ENCODE measurements at places on chromosomes 3 and 15.

DNA sequence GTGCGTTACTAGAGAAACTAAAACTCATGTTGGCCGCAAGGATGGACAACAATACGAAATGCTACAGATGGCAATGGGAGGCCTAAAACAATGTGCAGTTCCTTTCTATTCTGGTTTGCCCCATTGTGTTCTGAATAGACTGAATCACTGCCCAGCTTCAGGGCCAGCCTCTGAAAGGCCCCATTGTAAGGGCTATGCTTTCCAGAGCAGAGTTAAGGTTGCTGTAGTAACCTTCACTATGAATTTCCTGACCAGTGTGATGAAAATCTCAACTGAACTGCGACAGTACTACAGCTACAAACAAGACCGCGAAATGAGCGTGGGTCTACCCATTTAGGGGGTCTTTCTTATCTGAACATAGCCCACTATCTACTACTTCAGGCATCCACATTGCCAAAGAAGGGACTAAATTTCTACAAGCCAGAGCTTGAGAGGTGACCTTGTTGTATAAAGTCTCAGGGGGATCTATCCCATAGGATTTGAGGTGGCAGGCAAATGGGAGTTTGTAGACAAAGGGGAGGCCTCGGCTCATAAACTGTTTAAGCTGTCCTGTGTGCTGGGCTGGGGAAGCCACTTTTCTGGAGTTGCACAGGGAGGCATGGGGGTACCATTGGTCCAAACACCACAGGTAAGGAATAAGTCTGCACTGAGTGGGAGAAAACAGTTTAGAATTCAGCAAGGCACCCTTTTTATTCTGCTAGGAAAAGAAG, 80.1 kb downstream of the MYO1E start:
- no peak for DNase-seq

- no peak for DNase-seq
Observed at GRCh38 chr15:67132276-67132675, 66.9 kb downstream of the SMAD3 start.

DNA sequence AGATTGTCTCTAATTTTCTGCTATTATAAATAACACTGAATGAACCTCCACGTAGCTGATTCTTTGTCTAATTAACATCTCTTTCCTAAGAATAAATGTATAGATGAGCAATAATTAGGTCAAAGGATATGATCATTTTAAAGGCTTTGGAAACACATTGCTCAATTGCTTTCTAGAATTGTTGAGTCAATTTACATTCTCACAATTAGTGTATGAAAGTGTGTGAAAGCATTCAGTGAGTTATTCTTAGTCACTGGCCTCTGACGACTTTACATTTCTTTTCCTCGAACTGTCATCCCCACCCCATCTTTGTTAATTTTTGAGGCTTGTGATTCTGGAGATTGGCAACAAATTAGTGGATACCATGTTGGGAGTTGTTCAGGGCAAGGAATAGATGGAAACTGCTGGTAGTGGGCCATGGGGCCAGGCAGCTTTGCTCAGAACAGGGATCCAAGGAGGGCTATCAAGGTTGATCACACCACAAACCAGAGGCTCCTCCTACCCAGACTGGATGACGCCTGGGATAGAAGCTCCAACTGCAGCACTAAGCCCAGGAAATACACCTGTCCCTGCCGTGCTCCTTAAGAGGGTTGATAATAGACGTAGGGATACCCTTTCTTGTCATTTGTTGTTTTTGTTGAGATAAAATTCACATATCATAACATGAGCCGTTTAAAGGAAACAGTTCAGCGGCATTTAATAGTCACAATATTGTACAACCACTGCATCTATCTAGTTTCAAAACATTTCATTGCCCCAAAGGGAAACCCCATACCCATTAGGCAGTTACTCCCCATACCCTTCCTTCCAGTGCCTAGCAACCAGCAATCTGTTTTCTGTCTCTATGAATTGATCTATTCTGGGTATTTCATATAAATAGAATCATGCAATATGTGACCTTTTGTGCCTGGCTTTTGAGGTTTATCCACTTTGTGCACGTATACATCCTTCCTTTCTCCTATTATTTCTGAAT, 27.9 kb downstream of the EIF1B start:
- DNase-seq: no peak

GRCh38 chr15:99702895-99703602, 30.2 kb downstream of the LYSMD4 start:
- no peak for DNase-seq

GRCh38 chr15:98139337-98139736, 178.8 kb downstream of the ARRDC4 start:
- DNase-seq: no peak

GRCh38 chr3:183734750-183735494, 37.3 kb downstream of the YEATS2 start:
- DNase-seq: no peak

DNA sequence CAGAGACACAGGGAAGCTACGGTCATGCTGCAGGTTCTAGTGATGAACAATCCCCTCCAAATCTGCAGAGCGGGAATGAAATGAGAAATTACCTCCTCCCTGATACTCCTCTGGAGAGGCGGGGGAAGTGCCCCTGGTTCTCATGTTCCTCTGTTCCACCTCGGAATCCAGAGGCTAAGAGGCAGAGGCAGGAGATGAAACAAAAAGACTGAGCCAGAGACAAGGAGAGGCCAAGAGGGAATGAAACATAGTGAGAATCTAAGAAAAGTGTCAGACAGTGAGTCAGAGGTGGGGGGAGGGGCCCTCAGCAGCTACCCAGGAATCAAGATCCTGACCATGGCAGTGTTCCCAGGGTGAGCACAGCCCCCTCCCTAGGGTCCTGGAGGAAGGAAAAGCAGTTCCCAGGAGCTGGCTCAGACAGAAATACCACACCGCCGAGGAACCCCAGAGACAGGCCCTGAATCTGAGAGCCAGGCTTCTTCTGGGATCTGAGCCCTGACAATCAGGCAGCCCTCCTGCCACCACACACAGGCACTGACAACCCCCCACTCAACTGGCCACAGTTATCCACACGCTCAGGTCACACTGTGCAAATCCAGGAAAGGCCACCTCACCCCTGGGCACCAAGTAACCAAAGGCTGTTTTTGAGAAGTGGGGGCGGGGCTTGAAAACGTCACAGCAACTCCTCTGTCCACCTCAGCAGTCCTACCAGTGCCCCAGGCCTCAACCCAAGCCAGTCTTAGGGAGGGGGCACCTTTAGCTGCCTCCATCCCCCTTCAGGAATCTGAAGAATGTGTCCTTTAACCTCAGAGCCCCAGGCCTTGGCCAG, 2.4 kb downstream of the CSRNP1 start:
- DNase-seq: no peak

DNA sequence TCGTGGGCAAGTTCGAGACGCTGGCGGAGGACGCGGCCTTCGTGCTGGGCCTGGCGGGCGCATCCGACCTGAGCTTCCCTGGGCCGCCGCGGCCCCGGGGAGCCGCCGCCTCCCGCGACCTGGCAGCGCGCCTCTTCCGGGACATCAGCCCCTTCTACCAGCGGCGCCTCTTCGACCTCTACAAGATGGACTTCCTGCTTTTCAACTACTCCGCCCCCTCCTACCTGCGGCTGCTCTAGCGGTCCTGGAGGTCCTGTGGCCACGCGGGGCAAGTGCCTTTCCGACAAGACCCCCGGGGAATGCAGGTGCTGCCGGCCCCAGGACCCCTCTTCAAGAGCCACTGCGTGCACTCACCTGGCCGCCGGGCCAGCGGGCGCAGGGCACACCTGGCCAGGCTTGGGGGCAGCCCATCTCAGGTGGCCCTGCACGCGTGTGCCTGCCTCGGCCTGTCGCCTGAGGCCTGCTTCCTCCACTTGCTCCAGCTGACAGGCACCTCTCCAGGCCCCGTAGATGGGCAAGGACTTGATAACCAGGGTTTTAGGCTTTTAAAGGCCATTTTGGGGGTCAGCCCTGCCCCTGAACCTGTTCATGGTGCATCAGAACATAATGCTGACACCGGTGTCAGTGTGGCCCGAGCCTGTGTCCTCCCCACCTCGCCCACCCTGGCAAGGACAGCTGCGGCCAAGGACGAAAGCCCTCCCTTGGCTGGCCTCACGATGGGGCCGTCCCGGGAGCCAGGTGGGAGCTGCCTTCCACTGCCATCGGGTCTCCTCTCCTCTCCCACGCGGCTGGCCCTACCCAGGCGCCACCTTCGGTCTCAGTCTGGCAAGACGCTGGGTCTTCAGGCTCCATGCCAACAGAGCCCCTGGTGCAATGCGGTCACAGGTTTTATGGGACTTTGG, 16.1 kb downstream of the C3orf22 start:
- no peak for DNase-seq

DNA sequence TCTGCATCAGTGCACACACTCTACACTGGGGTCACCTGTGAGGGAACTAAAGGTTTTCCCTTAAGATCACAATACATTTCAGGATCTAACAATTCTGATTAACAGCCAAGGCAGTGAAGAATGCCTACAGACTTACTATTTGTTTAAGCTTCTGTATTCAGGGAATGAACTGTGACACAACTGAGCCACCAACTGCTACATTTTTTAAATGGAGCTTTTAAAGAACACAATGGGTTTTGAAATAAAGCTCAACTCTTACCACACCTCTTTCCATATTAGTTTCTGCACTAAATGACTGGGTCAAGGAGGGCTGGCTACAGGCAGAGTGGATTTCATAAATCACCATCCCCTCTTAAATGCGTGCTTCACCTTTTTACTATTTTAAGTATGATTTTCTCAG, 100.2 kb downstream of the TMCC1 start:
- peak; percentile 25 for DNase-seq

DNA sequence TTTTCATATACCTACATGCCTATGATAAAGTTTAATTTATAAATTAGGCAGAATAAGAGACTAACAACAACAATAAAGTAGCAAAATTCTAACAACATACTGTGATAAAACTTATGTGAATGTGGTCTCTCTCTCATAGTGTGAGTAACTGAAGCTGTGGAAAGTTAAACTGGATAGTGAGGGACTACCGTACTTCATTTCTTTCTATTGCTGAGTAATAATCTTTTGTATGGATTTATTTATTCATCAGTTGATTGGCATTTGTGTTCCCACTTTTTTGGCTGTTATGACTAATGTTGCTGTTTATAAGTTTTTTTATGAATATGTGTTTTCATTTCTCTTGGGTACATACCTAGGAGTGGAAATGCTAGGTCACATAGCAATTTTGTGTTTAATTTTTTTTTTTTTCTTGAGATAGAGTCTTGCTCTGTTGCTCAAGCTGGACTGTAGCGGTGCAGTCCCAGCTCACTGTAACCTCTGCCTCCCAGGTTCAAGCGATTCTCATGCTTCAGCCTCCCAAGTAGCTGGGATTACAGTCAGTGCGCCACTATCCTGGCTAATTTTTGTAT, 41.0 kb downstream of the RNF111 start:
- DNase-seq: no peak

DNA sequence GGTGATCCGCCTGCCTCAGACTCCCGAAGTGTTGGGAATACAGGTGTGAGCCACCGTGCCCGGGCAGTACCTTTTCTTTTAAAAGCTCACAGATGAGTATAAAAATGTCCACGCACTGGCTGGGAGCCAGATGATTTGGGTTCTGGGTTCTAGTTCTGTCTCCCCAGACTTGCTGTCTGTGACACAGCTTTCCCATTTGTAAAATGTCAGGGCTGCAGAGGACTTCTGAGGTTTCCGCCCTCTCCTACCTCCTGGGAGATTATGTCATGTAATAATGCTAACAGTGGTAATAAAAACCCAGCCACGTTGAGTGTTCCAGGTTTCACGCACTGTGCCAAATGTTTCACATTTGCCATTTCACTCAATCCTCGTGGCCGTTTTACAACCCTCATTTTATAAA, 1.3 kb upstream of the PPP4R2 start:
- DNase-seq: no peak

DNA sequence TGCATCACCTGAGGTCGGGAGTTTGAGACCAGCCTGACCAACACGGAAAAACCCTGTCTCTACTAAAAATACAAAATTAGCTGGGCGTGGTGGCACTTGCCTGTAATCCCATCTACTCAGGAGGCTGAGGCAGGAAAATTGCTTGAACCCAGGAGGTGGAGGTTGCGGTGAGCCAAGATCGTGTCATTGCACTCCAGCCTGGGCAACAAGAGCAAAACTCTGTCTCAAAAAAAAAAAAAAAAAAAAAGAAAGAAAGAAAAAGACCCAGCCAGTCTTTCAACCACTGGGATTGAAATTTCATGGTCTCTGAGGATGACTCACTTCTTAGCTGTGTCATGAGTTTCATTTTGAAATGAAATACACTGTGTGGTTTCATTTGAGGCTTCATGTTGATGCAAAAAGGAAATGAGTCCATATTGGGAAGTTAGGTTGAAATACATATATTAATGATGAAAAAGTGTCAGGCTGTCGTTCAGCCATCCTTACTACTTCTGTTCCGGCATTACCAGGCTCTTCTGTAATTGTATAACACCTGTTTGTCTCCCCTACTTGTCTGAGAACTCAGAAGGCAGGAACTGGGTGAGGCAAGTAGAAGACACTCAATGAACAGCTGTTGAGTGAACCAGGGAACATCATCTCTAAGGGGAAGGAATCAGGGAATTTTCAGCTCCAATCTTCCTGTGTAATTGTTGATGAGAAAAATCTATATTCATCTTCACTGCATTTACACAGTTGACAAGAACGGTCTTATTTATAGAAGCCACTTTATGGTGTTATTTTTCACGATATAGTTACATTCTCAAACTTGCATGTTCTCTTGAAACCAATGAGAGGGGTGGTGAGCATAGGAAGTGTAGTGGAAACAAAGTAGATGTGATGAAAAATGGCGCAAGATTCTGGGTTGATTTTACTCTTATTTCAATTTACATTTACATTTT, 87.4 kb downstream of the NFKBIZ start:
- DNase-seq: peak; percentile 84

DNA sequence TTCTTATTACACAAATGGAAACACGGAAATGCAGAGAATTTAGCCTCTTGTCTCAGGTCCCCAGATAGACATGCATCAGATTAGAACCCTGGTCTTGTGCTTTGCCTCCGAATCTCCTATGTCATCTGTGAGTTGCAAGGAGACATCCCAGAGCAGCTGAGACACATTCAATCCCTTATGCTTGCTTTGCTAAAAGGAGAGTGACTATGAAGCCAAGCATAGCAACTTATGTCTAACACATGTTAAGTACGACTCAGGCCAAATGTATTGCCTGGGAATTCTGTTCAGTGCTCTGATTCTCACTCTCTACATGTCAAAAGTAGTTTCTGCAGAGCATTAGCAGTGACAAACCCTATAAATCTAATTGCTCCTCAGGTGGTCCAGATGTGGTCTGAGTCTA, 30.6 kb upstream of the LRRC3B start:
- no peak for DNase-seq

GRCh38 chr15:72970933-72971760, 81.1 kb upstream of the NEO1 start:
- DNase-seq: no peak

- DNase-seq: no peak
Observed at GRCh38 chr15:95850837-95851236, 479.7 kb upstream of the NR2F2 start.

DNA sequence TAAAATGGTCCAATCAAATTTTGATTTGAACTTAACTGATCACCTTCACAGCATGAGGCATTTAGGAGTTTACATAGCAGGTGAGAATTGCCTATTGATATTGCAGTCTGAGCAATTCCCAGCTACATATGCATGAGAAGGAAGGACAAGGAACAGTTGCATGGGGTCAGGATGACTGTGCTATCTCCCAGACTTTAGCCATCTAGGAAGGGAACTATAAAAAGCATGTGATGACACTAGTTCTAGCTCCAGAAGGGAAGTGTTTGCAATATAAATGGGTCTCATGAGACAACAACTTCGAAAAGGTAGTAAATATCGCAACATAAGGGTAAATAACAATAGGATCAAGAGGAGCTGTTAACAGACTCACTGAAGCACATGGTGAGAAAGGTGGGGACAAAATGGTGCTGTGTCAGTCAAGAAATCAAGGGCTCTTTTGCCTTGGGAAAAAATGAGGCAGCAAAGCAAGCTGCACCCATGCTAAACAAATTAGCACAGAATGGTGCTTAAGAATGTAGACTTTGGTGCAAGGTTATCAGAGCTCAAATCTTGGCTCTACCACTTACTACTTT, 90.4 kb upstream of the SLC2A2 start:
- DNase-seq: no peak

Data from GF-D8 (cell line).